SK-N-DZ (cell line): ENCODE measurements at places on chromosomes 4 and X.

GRCh38 chr4:121734571-121734970 is 30.4 kb downstream of the SMIM43 start:
- DNase-seq: no peak

DNA sequence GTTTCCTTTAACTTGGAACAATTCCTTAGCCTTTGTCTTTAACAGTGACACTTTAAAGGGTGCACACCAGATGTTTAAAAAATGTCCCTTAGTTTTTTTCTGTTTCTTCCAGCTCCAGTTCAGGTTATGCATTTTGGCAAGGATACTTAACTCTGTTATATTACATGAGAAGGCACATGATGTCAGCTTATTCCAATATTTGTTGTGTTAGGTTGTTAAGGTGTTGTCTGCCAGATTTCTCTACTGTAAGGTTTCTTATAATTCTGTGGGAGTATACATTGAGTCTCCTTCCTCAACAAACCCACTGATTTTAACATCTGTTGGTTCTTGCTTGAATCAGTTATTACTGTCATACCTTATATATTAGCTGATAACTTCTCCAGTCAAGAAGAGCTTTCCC is 33.3 kb downstream of the REST start:
- DNase-seq: no peak

- DNase-seq: no peak
Measured at GRCh38 chr4:153023692-153024394, 87.7 kb downstream of the FHDC1 start.

GRCh38 chrX:96440941-96441340 is 243.7 kb upstream of the DIAPH2 start:
- no peak for DNase-seq

DNA sequence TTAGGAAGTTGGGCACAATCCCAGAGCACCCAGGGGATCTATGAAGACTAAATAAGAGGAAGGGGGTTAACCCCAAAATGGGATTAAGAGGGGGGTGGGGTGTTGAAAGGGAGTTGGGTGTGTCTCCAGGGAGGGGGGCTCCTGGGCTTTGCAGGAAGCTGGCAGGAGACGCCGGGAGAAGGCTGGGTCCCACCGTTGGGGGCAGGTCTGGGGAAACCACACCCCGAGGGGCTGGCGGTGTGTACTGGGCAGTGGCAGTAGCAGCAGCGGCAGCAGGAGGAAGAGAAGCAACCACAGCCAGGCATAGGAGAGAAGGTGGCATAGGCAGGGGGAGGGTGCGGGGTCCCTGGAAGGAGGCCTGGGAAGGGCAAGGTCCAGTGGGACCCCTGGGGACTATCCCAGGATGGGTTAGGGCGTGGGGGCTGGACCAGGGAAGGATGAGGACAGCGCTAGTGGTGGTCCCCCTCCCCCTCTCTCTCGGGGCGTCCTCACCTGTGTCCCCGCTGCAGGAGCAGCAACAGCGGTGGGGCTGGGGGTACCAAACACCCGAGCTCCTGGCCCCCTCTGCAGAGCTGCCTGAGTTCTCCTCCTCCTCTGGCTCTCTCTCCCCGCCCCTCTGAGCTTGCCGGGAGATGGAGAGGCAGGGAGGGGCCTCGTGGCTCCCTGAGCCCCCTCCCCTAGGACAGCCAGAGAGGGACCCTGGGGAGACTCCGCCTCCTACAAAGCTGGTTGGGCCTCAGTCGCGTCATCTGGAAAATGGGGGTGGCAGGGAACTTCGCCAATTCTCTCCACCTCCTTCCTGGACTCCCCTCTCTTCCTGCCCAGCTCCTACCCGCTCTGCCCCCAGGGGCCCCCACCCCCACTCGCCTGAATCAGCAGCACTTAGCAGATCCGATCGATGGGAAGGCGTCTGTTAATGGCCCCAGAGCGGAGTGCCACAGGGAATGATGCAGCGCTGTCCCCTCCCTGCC is at the start of gene KCND1:
Gene KCND1 (minus strand): TSS at position 596 of the 971 bp plus-strand sequence. CDS start 1,573 bp downstream, outside the sequence.
- peak; percentile 55 for DNase-seq

GRCh38 chrX:138018145-138018799 is 452.3 kb downstream of the ZIC3 start:
- no peak for DNase-seq

DNA sequence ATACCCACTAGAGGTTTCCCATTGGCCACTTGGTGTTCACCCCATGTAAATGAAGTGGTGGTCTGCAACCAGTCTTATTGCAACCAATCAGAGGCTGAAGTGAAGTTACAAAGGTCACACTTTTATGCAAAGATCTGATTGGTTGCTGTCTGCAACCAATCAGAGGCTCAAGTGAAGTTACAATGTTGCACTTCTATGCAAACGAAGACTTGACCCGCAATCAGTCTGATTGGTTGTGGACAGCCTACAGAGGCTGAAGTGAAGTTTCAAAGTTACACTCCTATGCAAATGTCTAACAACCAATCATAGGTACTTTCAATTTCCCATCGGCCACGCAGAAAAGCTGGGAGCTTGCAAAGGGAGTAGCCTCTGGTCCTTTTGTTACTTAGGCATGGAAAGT is 22.3 kb upstream of the XPNPEP2 start:
- no peak for DNase-seq

- DNase-seq: no peak
Measured at GRCh38 chr4:104967034-104967401, 179.7 kb upstream of the TET2 start.

DNA sequence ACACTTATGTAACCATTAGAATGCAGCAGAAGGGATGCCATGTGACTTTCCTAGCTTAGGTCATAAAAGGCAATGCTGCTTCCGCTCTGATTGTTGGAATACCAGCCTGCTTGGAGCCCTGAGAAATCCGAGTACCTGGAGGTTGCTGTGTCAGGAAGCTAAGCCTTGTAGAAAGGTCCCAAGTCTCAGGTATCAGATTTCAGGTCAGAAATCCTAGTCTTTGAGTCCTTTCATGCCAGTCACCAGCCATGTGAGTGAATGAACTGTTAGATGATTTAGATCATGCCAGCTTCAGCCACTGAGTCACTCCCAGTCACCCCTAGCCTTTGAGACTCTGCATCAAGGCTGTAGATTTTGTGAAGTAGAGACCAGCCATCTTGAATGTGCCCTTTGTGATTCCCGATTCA is 23.5 kb downstream of the RAP1GDS1 start:
- DNase-seq: peak; percentile 45
